ENCODE measurements at places on chromosomes 1 and 21.

- DNase-seq: no peak
Observed at GRCh38 chr1:205812271-205812877, 624 bp downstream of the SLC41A1 start.

DNA sequence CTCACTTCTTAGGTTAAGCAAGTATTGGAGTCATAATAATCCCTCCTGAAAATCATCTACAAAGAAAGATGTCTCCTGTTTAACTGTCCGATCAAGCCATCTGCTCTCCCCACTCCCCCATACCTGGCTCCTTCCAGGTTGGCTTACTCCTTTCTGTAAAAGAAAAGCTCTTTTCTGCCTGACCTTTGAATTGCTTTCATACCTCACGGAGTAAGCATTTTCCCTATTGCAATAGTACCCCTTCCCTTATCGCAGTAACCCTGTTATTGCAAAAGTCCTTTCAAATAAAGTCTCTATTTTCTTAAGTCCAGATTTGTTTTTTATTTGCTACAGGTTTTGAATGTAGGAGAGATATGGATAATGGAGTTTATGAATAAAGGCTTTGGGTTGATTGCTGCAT is 150.4 kb downstream of the GRIK1 start:
- no peak for DNase-seq

GRCh38 chr1:185680453-185680852 is 53.7 kb upstream of the HMCN1 start:
- peak; percentile 38 for DNase-seq

- DNase-seq: no peak
Observed at GRCh38 chr1:61079296-61079897, 3.0 kb upstream of the NFIA start.

All from suppressor macrophage treated with lipopolysaccharide for 1 hour (primary cell).